ENCODE measurements at places on chromosomes 2 and 18.

- DNase-seq: no peak
Measured at GRCh38 chr2:241879326-241879725, 9.8 kb downstream of the RTP5 start.

DNA sequence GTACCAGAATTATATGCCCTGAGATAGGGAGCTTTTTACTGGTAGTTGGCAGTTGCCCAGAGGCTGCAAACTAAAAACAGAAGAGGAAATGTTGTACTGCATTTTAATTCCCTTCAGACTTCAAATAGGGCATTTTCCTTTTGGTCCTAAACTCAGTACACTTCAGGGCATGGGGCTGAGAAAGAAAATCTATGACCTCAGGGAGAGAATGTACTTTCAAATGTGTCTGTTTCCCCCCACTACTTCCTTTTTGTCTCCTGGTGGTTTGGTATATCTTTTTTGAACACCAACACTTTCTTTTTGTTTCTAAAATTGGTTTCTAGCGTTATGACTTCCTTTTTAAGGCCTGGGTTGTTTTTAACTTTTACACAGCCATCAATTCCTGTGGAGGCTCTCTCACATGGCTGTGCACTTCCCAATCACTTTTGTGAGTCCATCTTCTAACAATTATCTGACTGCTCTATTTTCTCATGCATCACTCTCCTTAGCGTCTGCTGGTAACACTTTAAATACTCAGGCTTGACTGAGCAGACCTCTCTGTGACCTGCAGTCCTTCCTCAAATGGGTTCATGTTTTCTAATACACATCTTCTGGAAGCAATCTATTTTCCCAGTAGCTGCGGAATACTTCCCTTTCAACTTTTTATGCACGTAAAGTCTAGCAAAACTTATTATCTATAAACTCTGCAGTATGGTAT lies 596.0 kb downstream of the LRP1B start:
- DNase-seq: no peak

DNA sequence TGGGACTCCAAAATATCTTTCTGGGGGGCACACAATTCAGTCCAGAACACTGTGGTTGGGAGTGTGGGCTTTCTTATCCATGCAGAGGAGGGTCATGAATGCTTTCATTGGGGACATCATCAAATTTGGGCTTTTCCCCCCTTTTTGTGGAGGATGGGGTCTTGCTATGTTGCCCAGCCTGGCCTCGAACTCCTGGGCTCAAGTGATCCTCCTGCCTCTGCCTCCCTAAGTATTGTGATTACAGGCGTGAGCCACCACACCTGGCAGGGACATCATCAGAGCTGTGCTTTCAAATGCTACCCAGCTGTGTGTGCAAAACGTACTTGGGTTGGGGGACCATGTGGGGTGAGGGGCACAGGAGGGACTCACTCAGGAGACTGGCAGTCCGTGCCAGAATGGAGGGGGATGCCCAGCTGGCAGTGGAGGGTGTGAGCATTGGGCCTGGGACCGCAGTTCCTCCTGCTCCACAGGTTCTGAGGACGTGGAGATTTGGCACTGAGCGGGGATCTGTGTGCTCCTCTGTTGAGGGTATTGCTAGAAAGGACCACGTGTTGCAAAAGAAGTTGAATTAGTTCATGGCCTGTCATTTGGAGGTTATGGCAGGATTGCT lies 24.4 kb downstream of the EMILIN2 start:
- no peak for DNase-seq

DNA sequence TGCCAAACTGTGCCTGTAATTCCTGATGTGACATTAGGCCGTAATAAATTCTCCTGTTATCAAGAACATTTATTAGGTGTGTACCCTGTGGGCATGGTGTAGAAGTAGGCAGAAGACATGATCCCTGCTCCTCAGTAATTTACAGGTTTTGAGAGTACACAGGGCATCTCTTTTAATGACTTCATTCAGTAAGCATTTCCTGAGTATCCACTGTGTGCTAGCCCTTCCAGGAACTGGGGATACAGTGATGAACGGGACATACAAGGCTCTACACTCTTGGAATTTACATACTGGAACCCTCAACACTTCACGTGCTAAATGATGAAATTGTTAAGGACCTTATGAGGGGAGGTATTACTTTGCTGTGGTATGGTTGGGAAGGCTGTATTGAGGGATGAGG lies 30.2 kb downstream of the DIS3L2 start:
- no peak for DNase-seq

GRCh38 chr18:12599966-12600365 lies 57.9 kb downstream of the SPIRE1 start:
- DNase-seq: no peak

DNA sequence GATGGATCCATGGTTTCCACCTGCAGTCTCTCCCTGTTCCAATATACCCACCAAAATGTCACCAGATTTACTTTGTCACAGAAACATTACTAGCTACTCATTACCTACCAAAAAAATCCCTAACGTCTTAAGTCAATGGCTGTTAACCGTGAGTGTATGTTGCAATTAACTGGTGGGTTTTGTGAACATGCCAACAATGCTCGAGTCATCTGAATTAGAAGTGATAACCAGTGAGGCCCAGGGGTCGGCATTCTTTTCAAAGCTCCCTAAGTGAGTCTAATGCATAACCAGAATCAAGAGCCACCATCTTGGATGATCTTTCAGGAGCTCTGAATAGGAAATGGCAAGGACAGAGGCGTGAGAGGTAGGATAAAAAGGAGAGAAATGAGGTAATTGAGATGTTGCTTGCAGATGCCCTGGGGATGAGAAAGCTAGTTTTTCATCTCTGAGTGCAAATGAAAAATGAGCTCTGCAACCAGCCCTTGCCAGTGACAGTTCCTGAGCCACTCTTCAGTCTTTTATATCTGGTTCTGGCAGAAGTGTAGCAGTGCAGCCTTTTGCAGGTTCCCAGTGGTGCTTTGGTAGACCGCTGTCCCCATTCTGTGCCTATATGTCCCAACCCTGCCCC lies 130.0 kb upstream of the RND3 start:
- no peak for DNase-seq

DNA sequence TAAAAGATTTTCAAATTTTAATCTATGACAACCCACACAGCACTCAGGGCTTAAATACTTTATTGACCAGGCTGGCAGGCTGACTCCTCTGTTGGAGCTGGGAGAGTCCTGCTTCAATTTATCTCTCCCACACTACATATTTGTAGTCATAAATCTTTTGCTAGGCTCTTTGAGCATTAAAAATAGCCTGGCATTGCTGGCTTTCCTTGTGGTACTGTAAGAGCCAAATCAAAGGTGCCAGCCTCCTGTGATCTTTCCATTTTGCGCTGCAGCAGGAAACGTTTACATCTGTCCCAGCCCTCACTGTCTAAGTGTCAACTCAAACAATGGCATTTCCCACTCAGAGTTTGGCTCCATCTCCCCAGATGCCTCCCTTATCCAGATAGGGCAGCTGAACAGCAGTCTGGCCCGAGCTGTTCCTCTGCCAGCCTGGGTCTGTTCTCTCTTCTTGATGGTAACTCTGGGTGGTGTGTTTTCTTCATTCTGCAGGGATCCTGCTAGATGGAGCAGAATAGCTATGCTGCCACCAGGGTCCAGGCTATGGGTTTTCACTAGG lies 62.1 kb downstream of the LRRTM1 start:
- DNase-seq: no peak

DNA sequence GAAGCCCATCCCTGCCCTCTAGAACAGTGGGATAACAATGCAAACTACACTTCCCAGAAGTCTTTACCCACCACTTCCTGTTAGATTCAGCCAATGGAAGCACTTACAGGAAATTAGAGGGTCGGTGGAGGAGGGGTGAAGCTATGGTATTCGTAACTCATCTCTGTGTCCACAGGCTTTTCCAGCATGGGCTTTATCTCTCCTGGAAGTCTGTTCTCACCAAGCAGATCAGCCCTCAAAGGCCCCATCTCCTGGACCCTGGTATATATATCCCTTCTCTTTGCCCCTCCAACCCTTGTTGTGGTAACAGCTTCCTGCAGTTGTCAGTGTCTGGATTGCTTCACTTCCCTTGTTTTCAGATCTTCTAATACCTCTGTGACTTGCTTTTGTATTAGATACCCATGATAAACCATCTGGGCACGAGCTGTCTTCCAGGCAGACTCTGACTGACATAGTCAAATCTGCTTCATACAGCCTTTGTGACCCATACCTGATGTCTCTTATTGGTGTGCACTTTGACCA lies 475.0 kb upstream of the POU3F3 start:
- DNase-seq: no peak

GRCh38 chr2:190668892-190669291 lies 20.0 kb downstream of the NAB1 start:
- DNase-seq: no peak

DNA sequence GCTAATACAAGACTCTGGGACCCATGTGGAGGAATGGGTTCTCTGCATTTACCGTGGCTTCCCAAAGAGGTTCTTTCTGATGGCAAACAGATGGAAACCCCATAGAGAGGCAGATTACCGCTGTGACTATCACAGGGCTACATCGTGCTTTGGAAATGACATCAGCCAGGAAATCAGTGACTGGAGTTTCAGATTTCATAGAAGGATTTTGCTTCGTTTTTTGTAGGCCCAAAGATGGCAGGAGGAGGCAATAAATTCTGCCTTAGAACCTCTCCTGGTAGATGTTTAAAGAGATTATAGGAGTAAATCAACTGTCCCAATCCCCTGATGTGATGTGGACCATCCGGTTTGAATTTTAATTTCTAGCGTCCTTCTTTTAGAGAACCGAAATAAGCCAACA lies 214.1 kb downstream of the AGPS start:
- no peak for DNase-seq

DNA sequence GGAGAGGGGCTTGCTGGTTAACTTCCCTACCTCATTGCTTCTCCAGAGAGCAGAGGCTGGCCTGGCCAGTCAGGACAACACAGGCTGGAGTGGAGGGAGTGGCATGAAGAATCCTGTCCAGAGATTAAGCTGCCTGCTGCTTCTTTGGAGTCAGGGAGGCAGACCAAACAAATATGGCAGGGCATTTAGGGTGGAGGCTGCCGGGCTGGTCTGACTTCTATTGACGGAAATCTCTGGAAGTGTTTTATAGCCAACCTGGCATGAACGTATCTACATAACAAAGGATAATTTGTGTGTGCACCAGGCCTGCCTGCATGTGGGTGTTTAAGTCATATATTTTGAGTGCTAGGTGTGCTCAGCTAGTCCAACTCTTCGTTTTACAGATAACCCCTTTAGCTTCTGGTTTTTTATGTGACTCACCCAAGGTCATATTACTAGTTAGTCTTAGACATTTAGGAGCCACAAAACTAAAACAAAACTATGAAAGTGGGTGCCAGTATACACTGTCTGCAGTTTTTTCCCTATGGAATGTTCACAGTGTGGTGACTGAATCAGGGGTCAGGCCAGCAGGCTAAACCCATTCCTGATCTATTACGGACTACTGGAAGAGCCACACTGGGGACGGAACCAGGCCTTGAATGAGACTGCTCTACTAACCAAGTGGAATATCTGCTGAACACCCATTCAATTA lies 5.5 kb downstream of the NPC1 start:
- DNase-seq: peak; percentile 29

Measured in AG09309 (cell line).